ENCODE measurements at places on chromosomes 5 and 9. TPM values are rescaled to one million over a fixed set of nuclear protein-coding genes. Genes with fewer than 3 reads are reported as not detected.
A peak's percentile ranks its signal among the peaks of the same experiment; 100 is the strongest.

DNA sequence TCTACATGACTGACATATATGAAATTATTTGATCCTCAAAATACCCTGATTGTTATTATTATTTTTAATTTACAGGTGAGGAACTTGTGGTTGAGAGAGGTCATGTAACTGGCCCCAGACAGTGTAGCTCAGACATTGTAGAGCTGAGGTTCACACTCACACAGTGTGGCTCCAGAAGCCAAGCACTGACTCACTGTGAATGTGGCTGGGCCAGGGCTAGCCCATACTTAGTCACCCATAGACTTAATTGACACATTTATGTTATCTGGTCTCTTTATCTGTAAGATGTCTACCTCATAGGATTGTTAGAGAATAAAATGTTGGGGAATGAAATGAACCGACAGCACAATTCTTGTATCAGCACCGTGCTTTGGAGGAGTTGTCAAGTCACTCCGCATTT lies 24.9 kb upstream of the CCDC112 start:
- no peak for DNase-seq

SLC45A2 gene
- total RNA-seq, result 0.15 TPM

EMB gene
- 14.6 TPM for total RNA-seq

DNA sequence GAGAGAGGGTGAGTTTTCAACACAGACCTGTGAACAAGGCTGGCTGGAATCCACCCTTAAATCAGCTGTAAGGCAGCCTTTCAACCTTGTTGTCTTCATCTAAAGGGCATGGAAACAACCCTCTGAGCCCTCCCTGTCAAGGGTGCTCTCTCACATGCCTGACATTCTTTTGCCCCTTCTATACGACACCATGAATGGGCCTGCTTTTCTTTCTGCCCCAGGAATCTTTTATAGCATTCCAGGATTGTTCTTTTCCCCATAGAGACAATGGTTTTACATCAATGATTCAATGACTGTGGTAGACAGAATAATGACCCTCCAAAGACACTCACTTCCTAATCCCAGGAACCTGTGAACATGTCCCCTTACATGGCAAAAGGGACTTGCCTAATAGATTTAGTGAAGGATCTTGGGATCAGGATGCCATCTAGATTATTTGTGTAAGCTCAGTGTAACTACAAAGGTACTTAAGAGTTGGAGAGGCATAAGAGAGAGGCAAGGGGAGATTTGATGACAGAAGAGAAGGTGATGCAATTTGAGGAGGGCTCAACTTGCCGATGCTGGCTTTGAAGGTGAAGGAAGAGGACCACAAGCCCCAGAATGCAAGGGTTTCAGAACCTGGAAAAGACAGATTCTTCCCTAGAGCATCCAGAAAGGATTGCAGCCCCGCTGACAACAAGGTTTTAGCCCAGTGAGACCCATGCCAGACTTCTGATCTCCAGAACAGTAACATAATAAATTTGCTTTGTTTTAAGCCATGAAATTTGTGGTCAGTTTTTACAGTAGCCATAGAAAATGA lies 29.2 kb upstream of the HMHB1 start:
- no peak for DNase-seq

GRCh38 chr5:81961651-81962440 lies 10.0 kb upstream of the ATG10 start:
- no peak for DNase-seq

- no peak for DNase-seq
These were observed 111.0 kb upstream of the RAI14 start for GRCh38 chr5:34545164-34545563.

- no peak for DNase-seq
These were observed 65.8 kb downstream of the DOCK2 start for GRCh38 chr5:169702693-169703481.

DNA sequence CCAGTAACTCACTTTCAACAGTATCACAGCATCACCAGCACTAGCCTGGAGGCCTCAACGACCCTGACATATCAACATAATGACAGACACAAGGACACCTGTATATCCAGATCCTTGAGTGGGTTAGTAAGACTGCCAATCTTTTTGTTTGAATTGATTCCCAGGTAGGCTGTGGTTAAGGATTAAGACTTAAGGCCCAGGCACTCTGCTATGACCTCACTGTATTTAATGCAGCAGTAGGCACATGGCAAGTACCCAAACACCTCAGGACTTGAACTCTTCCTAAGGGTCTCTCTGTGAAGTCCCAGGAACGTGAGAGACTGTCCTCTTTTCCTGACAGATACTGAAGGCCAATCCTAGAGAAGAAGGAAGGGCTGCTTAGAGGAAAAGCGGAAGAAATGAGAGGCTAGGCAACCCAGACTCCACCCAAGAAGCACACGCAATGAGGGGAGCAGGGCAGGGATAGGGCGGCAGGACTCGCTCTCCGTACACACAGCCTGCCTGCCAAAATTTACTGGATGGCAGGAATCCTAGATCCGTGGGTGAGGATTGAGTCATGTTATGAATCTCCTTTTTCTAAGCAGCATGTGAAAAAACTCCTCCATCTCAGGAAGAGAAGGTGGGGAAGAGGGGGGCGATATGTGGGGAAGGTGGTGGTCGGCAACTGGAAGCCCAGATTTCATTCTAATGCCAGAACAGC lies 93.4 kb downstream of the SIL1 start:
- peak; percentile 69 for DNase-seq

GRCh38 chr5:116411101-116411571 lies 163.5 kb downstream of the SEMA6A start:
- DNase-seq, result no peak

DNA sequence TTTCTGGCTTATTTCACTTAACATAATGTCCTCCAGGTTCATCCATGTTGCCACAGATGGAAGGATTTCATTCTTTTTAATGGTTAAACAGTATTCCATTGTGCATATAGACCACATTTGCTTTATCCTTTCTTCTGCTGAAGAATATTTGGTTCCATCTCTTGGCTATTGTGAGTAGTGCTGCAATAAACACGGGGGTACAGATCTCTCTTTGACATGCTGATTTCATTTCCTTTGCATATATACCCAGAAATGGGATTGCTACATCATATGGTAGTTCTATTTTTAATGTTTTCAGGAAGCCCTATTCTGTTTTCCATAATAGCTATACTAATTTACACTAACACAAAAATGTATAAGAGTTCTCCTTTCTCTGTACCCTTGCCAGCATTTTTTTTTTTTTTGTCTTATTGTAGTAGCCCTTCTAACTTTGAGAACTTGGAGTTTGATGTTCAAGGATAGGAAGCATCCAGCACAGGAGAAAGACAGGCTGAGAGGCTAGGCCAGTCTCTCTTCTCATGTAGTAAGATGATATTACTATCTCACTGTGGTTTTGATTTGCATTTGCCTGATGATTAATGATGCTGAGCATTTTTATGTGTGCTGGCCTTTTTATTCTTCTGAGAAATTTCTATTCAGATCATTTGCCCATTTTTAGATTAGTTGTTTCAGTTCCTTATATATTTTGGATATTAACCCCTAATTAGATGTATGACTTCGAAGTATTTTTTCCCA lies 592.2 kb upstream of the ZNF608 start:
- no peak for DNase-seq

GRCh38 chr9:21616082-21616778 lies 134.1 kb upstream of the IFNE start:
- no peak for DNase-seq

- no peak for DNase-seq
These were observed 141.4 kb downstream of the MED10 start for GRCh38 chr5:6236858-6237481.

- no peak for DNase-seq
These were observed 1397.8 kb downstream of the PTPRD start for GRCh38 chr9:9215050-9215449.

GRCh38 chr9:130183133-130183762 lies 11.0 kb downstream of the NCS1 start:
- DNase-seq, result no peak

DNA sequence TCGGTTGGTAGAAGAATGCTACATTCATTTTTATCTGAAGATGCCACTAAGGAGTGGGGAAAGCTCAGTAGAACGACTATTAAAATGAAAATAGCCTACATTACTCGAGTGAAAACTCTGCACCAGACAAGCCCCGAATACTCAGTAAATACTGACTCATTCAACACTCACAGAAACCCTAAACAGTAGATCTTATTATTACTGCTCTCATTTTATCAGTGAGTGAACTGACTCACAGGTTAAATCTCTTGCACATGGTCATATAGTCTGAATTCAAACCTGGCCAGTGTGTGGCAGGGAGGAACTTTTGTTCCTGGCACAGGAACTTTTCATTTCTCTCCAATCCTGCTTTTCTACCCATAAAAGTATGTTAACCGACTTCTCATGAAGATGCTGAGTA lies 9.6 kb upstream of the PAPPA start:
- DNase-seq, result no peak

DNA sequence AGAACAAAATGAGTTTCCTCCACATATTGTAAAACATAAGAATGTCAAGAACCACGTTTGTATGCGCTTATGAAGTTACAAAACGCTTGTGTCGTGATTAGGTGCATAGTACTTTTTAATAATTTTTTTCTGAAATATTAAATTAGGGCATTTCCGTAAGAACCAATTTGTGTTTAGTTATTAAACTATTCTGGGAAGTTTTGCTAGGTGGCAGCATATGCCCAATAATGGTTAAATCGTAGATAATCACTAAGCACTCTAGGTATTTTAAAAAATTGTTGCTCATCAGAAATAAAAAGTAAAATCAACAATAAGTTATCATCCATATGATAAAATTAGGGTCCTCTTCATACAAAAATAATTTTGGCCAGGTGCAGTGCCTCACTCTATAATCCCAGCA lies 5.4 kb downstream of the SRFBP1 start:
- no peak for DNase-seq

CDC20B gene
- not detected for total RNA-seq

GRCh38 chr5:79436821-79437220 lies 77.1 kb downstream of the HOMER1 start:
- no peak for DNase-seq

SARDH gene
- 1.4 TPM for total RNA-seq

GRCh38 chr9:86624630-86625029 lies 270.4 kb upstream of the TUT7 start:
- no peak for DNase-seq

DNA sequence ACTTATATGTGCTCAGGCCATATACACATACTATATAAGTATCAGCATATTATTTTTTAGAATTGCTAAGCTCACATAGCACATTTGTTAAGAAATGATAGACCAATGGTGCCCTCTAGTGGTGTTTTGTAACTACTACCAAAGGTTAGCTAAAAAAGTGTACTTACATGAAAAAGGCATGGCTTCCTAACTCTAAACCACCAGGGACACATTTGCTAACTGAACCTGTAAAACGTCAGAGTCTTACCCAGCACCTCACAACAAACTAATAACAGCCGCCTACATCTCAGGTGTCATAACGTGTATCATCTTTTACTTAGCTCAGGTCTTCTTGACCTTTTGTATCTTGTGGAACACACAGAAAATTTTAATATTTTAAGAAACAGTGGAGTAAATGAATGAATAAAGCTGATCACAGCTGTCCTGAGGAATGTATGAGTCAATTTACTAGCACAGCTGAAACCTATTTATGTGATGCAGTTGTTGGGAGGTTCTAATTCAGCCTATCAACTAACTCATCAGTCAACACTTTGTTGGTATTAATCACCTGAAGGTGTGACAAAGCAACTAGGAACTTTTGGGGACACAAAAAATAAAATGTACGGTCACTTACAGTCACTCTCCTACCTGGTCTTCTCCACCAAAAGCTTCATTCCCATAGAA lies 72.9 kb downstream of the BAAT start:
- DNase-seq, result no peak

GRCh38 chr9:134396825-134397224 lies 70.6 kb downstream of the RXRA start:
- DNase-seq, result no peak

- DNase-seq, result no peak
These were observed 7.5 kb upstream of the PAIP1 start for GRCh38 chr5:43564289-43564850.

- no peak for DNase-seq
These were observed 3.3 kb upstream of the BRD3 start for GRCh38 chr9:134071149-134071548.

SPATA31A3 gene
- not detected for total RNA-seq
